COR-L47 (cell line): ENCODE measurements at places on chromosomes 12 and 14.

GRCh38 chr12:24929953-24930352, 18.9 kb downstream of the BCAT1 start:
- no peak for DNase-seq

- no peak for DNase-seq
Measured at GRCh38 chr14:86402545-86402944, 872.6 kb downstream of the FLRT2 start.

DNA sequence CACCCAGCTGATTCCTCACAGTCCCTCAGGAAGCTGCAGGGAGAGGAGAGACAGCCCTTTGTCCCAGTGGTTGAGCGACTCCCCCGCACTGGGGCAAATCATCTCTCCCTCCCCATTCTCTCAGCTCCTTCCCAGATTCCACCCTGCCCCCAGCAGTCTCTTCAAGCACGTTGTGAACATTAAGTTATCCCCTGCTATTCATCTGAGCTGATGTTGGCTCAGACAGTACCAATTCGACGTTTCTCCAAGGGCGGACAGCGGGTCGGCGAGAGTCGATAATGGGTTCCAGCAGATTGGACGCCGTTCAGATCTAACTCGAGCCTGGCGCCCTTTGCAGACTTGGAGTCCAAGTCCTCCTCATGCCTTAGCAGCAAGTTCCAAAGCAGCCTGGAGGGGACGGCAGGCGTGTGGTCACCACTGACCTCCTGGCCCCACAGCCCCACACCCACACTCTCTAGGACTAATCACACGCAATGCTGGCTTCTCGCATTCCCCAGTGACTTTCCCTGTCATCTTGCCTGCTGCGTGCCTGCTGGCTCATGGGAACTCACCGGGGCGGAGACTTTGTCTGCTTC, 245.9 kb downstream of the CHST11 start:
- no peak for DNase-seq

DNA sequence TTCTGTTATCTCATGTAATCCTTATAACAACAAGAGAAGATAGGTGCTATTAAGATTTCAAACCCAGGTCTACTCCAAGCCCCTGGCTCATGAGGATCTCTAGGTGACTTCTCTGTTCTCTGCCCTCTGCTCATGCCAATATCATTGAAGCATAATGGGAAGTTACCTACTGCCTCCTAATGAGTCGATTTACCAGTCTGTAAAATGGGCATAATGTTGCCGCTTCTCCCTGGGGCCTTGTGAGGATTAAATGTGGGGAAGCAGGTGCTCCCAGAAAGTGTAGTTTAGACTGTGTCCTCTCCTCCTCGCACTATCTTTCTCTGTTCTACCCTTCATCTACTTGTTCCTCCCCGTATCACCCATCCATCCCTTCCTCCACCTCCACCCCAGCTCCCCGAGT, 169.2 kb upstream of the LHX5 start:
- no peak for DNase-seq

GRCh38 chr12:52233462-52234207, 592 bp downstream of the KRT7 start:
- DNase-seq, result no peak

- no peak for DNase-seq
Measured at GRCh38 chr14:31457665-31458659, 656 bp upstream of the DTD2 start.

DNA sequence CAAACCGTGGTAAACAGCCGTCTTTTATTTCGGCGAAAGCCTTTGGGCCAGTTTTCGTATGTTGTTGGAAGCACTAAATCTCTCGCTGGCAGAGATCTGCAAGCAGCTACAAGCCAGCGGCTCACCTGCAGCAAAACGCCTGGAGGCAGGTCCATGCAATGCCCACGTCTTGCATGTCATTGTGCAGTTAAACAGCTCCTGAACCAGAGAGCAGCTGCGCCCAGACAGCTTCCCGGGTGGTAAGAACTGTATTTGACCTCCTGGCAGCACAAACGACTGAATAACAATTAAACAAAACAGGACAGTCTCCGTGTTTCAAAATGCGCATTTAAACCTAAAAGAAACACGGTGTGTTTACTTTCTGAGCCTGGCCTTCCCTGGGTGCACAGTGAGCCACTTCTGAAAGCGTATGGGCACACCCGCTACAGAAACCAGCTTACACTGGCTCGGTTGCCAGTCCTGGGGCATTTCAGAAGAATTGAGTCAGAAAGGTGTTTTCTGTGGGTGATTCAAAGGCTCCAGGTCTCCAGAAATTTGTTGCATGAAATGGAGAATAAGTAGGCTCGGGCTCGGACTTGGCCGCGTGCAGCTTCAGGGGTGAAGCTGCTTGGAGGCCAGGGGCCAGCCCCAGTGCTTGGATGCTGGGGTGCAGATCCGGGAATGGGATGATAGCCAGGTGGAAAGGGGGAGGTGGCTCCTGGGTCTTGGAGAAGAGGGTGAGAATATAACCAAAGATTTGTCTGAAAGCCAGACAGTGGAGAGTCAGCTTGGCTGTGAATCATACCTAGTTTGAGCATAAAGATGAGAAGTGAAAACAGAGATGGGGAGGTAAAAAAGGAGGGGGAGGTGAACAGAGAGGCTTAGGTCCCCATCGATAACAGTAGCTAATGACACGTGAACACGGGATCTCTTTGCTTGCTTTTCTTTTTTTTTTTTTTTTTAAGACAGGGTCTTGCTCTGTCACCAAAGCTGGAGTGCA, 24.9 kb upstream of the FZD10 start:
- peak; percentile 58 for DNase-seq

DNA sequence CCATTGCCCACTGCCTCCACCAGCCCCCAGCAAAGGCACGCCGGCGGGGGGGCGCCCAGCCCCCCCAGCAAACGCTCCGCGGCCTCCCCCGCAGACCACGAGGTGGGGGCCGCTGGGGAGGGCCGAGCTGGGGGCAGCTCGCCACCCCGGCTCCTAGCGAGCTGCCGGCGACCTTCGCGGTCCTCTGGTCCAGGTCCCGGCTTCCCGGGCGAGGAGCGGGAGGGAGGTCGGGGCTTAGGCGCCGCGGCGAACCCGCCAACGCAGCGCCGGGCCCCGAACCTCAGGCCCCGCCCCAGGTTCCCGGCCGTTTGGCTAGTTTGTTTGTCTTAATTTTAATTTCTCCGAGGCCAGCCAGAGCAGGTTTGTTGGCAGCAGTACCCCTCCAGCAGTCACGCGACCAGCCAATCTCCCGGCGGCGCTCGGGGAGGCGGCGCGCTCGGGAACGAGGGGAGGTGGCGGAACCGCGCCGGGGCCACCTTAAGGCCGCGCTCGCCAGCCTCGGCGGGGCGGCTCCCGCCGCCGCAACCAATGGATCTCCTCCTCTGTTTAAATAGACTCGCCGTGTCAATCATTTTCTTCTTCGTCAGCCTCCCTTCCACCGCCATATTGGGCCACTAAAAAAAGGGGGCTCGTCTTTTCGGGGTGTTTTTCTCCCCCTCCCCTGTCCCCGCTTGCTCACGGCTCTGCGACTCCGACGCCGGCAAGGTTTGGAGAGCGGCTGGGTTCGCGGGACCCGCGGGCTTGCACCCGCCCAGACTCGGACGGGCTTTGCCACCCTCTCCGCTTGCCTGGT, at the start of gene CDKN1B:
TSS of gene CDKN1B (plus strand) at position 576 of the 793 bp plus-strand sequence. CDS start 472 bp downstream, outside the sequence.
- peak; percentile 84 for DNase-seq

- DNase-seq, result no peak
Measured at GRCh38 chr12:21542403-21542802, 16.3 kb downstream of the SPX start.

GRCh38 chr14:95490727-95491451, 25.6 kb downstream of the SYNE3 start:
- no peak for DNase-seq

- no peak for DNase-seq
Measured at GRCh38 chr14:68959035-68959434, 20.1 kb downstream of the ACTN1 start.

- no peak for DNase-seq
Measured at GRCh38 chr14:89491711-89492381, 74.8 kb upstream of the FOXN3 start.

GRCh38 chr12:121543786-121544185, 37.0 kb downstream of the KDM2B start:
- no peak for DNase-seq

DNA sequence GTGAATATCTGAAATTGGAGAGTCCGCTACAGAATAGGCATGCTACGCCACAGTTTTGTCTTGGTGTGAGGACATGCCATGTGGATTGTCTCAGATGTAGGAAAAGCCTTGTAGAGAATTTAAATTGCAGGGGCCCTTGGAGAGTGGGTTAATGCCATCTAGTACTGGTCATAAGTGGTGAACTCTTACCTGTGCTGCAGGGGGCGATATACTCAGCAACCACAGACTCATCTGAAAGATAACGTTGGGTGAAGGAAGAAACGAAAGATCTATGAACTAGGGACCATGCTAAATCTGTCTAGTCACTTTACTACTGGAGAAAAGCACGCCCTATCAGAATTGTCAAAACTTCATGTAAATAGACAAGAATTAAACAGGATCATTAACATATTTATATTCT, 33.7 kb upstream of the A2M start:
- DNase-seq, result no peak
